ENCODE measurements at places on chromosomes 2 and 18. TPM values are rescaled to one million over a fixed set of nuclear protein-coding genes. Genes with fewer than 3 reads are reported as not detected.

The AMER3 gene
- total RNA-seq, result not detected

The CDH2 gene
- 367 TPM for total RNA-seq

The CHST10 gene
- 7.8 TPM for total RNA-seq

The IL18R1 gene
- 1.3 TPM for total RNA-seq

The HOXD9 gene
- total RNA-seq, result not detected

The TMEM178A gene
- 2.6 TPM for total RNA-seq

DNA sequence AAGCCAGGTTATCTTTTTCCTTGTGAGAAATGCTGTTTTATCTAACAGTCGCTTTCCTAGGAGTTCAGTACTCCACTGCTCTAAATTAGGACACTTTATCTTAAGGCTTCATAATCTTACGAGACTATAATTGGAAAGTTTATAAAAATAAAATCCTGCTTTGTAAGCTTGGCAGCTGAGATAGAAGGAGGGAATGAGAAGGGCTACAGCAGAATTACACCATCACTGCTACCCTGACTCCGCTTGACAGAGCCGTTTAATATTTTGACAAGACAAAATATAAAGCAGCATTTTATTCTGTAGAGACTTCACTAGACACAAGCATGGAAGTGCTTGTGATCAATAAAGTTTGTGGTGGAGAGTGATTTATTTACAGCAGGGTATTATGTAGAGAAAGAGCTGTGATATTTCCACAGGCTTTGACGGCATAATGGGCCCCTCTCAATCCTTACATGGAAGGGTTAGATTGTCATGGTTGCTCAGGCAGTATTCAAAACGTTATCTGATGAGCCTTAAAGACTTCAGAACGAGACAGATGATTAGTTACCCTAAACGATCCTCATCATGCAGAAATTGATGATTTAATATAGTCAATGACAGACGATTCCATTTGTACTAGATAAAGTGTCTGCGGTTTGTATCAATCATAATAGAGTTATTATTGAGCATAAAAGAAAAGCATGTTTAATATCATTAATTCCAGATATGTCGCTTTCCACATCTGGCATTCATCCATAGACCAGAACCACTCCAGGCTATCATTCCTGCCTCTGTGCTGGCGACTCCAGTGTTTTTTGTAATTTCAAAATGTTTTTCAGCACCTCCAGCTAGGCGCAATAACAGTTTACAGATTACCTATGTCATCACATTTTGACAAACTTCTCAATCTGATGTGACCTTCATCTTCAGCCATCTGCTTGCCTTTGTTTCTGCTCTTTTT lies 242.2 kb downstream of the FIGN start:
- DNase-seq, result no peak

DNA sequence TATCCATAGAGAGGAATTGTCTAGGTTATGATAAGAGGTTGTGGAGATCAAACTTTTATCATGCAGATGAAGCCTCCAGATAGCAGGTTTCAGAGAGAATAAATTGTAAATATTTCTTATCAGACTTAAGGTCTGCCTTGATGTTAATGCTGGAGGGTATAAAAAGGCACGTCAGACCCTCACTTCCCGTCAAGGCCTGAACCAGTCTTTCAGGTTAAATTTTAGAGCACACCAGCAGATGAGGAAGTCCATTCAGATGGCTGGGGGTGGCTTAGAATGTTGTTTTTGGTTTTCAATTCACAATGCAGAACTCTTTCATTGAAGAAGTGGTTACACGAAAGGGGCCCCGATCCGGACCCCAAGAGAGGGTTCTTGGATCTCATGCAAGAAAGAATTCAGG lies 144.4 kb upstream of the FBXO11 start:
- DNase-seq, result no peak

The CD226 gene
- 2.4 TPM for total RNA-seq

The TEKT4 gene
- total RNA-seq, result 0.32 TPM

DNA sequence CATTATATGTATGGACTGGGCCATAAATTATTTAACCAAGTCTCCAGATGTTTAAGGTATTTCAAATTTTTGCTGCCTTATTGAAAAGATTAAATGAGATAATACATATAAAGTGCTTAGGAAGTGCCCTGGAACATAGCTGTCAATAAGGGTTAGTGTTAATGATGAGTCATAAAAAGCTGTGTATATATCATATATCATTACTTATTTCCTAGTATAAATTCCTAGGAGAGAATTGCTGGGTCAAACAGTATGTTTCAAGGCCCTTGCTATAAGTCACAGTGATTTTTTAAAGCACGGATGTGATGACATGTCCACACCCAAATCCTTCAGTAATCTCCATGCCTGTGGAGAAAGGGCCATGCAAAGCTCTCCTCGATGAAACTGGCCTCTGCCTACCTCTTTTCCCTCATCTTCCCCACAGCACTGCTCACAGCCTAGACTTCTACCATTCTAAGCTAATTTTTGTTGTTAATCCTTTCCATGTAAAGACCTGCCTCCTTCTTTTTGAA lies 8.5 kb downstream of the ZNF2 start:
- no peak for DNase-seq

DNA sequence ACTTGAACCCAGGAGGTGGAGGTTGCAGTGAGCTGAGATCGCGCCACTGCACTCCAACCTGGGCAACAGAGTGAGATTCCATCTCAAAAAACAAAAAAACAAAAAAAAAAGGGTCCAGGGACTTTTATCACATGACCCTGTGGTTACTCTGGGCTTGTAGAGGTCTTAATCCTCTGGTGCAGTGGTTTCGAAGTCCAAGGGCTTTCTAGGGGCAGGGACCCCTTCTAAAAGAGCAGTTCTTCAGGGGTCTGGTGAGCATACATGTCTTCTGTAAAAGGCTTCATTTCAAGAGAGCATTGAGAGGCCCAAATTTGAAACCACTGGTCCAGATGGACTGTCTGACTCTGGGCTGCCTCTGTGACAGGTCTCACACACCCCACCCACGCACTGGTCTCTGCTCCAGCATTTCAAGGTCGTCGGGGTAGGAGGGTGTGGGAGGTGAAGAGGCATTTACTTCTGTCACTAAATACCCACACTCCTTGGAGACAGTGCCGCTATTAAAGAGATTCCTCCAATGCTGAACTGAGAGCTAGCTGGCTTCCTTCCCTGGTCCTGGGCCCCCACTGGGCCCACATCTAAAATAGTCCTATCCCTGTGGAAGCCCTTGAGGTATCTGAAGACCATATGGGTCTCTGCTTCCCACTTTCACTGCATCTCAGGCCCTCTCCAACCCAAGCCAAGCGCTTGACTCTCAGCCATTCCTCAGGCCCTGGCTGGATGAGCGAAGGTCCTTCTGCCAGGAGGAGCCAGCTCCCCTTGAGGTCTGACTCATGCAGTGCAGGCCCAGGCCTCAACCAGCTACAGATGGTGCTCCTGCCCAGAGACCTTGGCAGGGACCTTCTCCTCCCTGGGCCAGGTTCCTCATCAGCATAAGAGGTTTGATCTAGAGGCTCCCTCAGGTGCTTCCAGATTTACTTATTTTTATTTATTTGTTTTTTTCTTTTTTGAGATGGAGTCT lies 44.8 kb downstream of the PAX8 start:
- DNase-seq, result no peak

The CASP10 gene
- total RNA-seq, result 5.0 TPM

GRCh38 chr2:235765181-235765820 lies 271.5 kb downstream of the AGAP1 start:
- no peak for DNase-seq
